ENCODE measurements at places on chromosomes 11 and 22.

DNA sequence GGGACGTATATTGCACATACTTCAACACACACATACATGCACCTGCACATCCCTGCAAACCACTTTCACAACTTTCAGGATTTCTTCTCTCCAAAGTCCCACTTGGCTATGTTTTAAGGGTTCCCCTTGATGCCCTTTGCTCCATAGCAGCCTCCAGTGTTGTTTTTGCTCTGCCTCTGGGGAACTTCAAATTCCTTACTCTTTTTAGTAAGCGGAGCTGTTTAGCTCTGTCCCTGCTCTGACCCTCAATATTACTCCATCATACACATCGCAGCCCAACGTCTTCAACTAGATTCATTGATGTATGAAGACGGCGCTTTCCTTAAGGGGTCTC lies 18.3 kb downstream of the PRR5L start:
- no peak for DNase-seq

DNA sequence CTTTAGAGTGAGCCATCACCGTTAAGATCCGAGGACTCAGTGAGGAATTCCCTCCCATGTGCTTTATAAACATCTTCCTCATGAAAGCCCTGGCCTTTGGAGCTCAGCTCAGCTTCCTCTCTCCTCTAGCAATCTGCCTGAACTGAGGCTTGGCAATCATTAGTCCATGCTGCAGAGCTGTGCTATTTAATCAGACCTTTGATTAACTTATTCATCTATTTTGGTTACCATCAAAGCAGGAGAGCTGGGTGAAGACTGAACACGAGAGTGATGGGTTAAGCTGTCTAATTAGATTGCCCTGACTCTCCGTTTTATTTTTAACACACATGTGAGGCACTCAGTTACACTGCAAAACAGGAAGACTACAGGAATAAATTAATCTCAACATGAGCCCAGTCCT lies 351.3 kb downstream of the LARGE1 start:
- no peak for DNase-seq

GRCh38 chr11:112279901-112280267 lies 19.2 kb upstream of the PLET1 start:
- DNase-seq = peak; percentile 70

- DNase-seq = no peak
Observed at GRCh38 chr22:47166033-47166404, 403.6 kb downstream of the TBC1D22A start.

GRCh38 chr11:123062892-123063825 lies 1.2 kb upstream of the HSPA8 start:
- DNase-seq = no peak
